ENCODE measurements at places on chromosomes 6 and 20. TPM values are rescaled to one million over a fixed set of nuclear protein-coding genes. Genes with fewer than 3 reads are reported as not detected.

EEF1A2 gene
- 0.45 TPM for total RNA-seq

KIF13A gene
- 72.8 TPM for total RNA-seq

CHD6 gene
- total RNA-seq: 84.3 TPM

DLL1 gene
- 15.4 TPM for total RNA-seq

KIAA1586 gene
- 21.5 TPM for total RNA-seq

CPXM1 gene
- total RNA-seq: 5.9 TPM

ELOVL2 gene
- total RNA-seq: 2.9 TPM

MEP1A gene
- not detected for total RNA-seq

SRC gene
- total RNA-seq: 23.7 TPM

NMBR gene
- 0.45 TPM for total RNA-seq

SOX4 gene
- 18.6 TPM for total RNA-seq

TUBB1 gene
- 1.0 TPM for total RNA-seq

NUDT3 gene
- 83.1 TPM for total RNA-seq

LINC00237 gene
- not detected for total RNA-seq

NUS1 gene
- 25.9 TPM for total RNA-seq

AIF1 gene
- 50.6 TPM for total RNA-seq

GPLD1 gene
- 4.9 TPM for total RNA-seq

SMIM28 gene
- not detected for total RNA-seq

SMLR1 gene
- total RNA-seq: not detected

C20orf204 gene
- 2.1 TPM for total RNA-seq

PLN gene
- 10.6 TPM for total RNA-seq

COL10A1 gene
- 0.09 TPM for total RNA-seq

POM121L2 gene
- not detected for total RNA-seq

TIAM2 gene
- 14.6 TPM for total RNA-seq

SEL1L2 gene
- total RNA-seq: not detected

SIRPB2 gene
- total RNA-seq: 8.2 TPM

IMPG1 gene
- total RNA-seq: not detected

LAMP5 gene
- 1.6 TPM for total RNA-seq

KHDRBS2 gene
- total RNA-seq: 0.31 TPM

SYCP2L gene
- 1.3 TPM for total RNA-seq

FBXO30 gene
- total RNA-seq: 13.0 TPM

IYD gene
- not detected for total RNA-seq

C20orf141 gene
- not detected for total RNA-seq

HTR1B gene
- 0.62 TPM for total RNA-seq

UFL1 gene
- total RNA-seq: 32.1 TPM

RAET1L gene
- total RNA-seq: not detected

ULBP1 gene
- total RNA-seq: not detected

MEI4 gene
- total RNA-seq: 0.13 TPM

ARFGEF3 gene
- total RNA-seq: 7.4 TPM

ZSCAN23 gene
- 6.5 TPM for total RNA-seq

RSPH4A gene
- total RNA-seq: 0.18 TPM

HCK gene
- total RNA-seq: 24.0 TPM

FNDC11 gene
- 0.94 TPM for total RNA-seq

RCAN2 gene
- 14.8 TPM for total RNA-seq

FAM83D gene
- total RNA-seq: 0.13 TPM

TGM3 gene
- not detected for total RNA-seq

LY86 gene
- 4.1 TPM for total RNA-seq

MROH8 gene
- 5.2 TPM for total RNA-seq

WFDC12 gene
- not detected for total RNA-seq

DUSP15 gene
- total RNA-seq: 49.5 TPM

LRRN4 gene
- 0.36 TPM for total RNA-seq

KCNK5 gene
- total RNA-seq: 15.6 TPM

Data from sciatic nerve (tissue), 2 donors.